ENCODE measurements at places on chromosomes 6 and 20. TPM values are rescaled to one million over a fixed set of nuclear protein-coding genes. Genes with fewer than 3 reads are reported as not detected.

Gene HLA-DPA1
- total RNA-seq = 0.65 TPM

Gene MRAP2
- total RNA-seq = 18.8 TPM

Gene SEMG1
- total RNA-seq = not detected

Gene RAB44
- not detected for total RNA-seq

Gene ERVFRD-1
- total RNA-seq = not detected
